ENCODE measurements at places on chromosomes 3 and 15.

- DNase-seq: no peak
Measured at GRCh38 chr3:76969996-76970615, 69.8 kb upstream of the ROBO2 start.

- no peak for DNase-seq
Measured at GRCh38 chr15:96365781-96366525, 35.5 kb downstream of the NR2F2 start.

DNA sequence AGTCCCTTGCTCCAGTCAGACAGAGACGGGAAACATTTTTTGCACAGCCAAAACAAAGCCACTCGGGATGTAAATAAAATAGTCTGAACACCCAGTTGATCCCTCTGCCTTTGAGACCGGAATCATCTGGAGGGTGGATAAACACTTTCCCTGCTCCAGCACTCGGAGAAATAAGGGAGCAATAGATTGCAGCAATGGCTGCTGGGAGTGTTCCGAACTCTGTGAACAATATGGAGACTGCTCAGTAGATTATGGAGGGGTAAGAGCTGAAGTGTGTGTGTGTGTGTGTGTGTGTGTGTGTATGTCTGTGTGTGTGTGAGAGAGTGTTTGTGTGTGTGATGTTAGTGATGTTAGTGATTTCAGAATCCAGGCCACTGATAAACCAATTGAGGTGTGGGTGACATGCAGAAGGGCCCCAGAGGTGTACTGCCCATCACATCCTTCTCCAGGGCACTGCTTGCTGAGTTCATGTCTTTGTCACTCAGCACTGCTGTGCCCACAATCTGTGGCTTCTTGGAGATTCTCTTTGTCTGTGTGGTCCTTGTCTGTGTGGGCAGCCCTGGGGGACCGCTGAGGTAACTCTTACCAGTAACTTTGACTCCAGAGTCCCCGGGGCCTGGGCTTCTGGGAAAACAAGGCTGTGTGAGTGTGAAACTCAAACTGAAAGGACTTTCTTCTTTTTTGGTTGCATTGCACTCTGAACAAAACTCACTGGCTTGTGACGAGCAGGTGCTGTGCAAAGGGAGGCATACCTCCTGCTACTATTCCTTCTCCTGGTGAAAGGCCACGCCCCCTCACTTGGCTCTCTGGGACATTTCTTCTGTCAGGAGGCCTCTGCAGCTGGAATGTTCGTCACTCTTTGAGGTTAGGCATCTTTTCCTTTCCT lies 23.0 kb downstream of the CRYGS start:
- DNase-seq: no peak

DNA sequence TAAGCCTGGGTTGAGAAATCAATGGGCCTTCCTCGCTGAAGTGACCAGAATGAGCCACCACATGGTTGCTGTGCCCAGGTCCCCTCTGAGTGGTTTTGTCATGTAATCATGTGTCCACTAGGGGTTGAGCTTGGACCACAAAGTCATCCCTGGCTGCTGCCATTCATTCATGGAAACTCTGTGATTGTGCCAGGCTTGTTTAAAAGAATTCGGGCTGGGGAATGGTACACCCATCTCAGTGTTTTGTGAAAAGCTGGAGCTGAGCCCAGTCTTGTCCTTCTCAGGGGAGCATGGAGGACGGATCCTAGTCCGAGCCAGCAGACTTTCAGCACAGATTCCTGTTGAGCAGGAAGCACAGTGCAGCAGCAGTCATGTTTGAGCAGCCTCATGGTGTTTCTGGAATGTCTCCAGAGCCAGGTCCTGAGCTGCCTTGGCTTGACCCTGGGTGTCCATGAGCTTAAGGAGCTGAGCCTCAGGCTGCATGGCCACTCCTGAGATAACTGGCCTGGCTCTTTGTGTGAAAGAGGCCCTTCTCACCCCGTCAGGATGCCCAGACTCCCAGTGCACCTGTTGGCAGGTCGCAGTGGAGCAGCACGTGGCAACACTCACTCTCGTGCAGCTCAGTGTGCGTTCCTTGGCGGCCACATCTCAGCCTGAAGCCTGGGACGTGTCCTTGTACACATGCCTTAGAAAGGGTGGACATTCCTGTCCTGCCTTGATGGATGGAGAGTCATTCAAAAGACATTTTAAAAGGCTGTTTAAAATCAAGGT lies 260.3 kb upstream of the TPM1 start:
- DNase-seq: peak; percentile 77

- DNase-seq: no peak
Measured at GRCh38 chr3:176650478-176650877, 546.8 kb downstream of the TBL1XR1 start.

- no peak for DNase-seq
Measured at GRCh38 chr3:188706176-188706575, 465.6 kb upstream of the TPRG1 start.

DNA sequence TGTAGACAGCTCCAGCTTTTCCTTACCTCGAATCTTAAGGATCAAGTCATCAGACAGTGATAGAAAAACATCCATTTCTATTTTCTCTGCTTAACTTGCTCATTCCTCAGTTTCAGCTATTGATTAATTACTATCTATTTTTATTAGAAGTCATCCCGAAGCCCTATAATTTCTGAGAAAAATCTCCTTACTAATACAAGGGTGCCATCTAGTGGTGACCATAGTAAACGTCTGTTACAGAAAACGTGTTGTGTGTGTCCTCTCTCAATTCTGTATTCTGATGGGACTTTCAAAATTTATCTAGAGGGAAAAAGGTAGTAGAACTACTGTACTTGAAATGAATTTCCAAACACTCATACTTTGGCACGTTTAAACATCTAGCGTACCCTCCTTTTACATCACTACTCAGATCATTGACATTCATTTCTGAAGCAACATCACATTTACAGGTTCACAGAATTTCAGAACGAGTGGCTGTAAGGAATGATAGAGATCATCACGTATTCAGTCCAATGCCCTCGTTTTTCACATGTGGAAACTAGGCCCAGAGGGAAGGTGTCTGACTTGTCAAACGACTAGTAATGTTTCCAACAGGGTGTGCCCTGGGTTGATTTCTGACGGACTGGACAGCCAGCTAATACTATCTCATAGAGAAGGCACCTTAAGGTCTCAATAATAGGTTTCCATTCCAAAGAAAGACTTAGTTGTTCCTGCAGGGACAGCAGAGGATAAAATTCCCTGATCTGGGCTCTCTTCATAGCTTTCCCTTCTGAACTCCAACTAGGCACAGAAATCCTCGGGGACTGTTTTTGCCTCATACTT lies 25.6 kb downstream of the HACD2 start:
- DNase-seq: peak; percentile 26

DNA sequence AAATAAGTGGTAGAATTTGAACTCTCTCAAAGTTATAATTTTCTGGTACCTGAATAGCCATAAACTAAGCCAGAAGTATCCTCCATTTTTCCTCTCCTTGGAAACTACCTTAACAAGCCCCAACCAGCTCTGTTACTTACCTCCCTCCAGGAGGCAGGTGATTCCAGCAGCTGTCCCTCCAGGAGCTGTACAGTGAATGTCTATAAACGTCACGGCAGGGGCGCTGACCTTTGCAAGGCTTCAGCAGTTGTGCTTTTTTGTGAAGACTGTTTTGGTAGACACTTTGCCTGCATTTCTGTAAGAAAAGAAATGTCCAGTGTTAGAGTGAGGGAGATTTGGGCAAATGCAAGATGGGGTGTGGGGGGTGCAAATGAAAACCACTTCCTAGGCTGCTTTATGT lies 67.2 kb downstream of the LEO1 start:
- DNase-seq: no peak

DNA sequence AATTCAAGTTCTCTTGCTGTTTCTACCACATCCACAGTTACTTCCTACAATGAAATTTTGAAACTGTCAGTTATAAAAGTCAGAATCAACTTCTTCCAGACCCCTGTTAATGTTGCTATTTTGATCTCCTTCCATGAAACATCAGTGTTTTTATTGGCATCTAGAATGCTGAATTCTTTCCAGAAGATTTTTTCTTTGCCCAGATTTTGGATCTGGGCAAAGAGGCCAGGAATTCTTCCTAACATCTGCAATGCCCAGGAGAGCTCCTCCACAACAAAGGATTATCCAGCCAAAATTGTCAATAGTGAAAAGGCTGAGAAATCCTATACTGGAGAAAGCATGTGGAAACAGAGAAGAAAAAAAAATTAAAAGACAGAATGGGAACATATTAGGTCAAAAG lies 75.5 kb downstream of the SERPINI1 start:
- DNase-seq: no peak

DNA sequence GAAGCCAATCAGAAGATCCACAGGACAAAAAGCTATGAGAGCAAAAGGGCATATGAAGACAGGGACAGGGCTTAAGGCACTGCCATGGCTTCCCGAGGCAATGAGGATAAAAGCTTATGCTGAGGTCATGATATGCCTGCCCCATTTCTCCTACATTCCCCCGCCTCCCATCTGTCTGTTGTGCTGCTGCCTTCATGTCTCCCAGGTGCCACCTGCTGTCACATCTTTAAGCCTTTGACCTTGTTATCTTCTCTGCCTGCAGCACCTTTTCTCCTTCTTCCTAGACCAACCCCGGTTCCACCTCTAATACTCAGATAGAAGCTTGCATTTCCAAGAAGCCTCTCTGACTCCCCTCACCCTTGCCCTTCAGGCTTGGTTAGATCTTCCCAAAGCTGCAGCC lies 213.8 kb downstream of the ARRDC4 start:
- DNase-seq: no peak

DNA sequence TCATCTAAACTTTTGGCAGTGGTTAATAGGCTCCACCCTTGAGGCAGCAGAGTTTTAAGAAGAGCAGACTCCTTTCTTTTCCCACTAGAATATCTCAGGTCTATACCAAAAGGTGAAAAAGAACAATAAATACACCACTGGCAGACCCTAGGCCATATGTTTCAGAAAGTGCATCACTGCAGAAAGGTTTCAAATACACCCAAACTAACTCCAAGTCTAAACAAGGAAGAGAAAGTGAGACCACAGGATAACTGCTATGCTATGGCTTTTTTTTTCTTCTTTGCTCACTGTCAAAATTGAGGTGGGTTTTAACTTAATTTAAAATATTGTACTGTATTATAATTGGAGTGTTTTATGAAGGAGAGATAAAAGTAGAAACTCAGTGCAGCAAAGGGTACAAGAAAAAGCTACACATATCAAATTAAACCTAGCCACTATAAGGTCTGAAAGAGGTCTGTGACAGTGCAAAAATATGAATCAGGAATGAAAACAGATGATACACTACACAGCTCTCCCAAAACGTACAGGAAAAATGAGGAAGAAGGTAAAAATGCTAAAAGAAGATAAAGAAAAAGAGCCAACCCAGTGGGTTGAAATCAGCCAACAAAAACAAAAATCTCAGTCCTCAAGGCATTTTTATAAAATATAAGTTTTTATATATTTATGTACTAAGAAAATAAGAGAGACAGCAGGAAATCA lies 8.4 kb downstream of the SNX4 start:
- no peak for DNase-seq

- DNase-seq: no peak
Measured at GRCh38 chr3:112407888-112408702, 75.1 kb downstream of the CD200 start.

DNA sequence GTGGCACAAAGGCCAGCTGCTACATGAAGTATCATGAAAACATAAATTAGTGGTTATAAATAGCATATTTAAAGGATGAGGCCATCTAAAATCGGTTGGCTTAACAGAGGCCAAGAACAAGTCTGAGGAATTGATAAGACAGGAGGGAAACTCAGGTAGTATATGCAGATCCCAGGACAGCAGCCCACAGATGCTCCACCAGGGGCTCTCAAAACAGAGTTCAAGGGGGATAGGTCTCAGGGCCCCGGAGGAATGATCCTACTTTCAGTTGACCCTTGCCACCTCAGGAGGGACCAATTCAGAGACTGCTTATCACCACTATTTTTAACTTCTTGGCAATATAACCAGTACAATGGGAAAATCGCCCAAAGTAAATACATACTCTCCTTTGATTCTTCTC lies 56.8 kb downstream of the RORA start:
- DNase-seq: no peak

DNA sequence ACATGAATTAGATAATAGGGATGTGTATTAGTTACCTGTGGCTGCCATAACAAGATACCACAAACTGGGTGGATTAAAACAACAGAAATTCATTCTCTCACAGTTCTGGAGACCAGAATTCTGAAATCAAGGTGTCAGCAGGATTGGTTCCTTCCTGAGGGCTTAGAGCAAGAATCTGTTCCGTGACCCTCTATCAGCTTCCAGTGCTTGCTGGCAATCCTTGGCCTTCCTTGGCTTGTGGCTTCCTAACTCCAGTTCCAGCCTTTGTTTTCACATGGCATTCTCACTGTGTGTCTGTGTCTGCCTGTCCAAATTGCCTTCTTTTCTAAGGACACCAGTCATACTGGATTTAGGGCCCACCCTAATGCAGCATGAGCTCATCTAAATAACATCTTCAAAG lies 94.4 kb upstream of the NR2E3 start:
- DNase-seq: no peak

DNA sequence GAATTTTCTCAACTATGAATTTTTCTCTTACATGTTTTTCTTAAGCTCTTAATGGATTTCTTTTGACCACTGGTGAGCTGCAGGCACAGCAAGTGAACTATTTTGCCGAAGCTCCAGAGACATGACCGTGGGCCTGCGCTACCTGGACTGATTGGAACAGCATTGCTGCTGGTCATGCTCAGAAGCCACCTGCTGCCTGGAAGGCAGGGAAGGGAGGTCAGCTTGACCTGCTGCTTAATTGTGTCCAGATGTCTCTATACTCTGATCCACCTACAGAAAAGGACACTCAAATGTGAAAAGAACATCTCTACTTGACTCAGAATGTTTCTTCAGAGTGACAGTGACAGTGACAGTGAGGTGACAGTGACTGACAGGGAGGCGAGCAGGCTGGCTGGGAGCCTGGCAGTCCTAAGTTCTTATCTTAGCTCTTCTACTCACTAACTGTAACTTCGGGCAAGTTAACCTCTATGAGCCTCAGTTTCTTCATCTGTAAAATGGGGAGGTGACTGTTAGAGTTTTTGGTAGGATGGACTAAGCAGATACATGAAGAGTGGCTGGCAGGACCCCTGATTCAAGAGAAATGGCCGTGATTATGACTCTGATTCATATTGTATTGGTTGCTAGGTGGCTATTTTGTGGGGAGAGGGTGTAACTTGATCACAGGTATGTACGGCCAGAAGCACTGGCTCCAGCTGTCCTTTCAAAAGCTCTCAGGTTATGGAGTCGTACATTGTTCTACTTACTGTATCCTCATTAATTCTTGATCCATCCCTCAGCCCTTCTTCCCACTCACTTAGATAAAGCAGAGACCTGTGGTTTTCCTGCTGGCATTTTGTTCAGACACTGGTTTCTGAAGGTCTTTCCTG lies 54.8 kb upstream of the DLG1 start:
- DNase-seq: no peak

GRCh38 chr3:170043506-170043905 lies 5.7 kb downstream of the GPR160 start:
- DNase-seq: no peak

DNA sequence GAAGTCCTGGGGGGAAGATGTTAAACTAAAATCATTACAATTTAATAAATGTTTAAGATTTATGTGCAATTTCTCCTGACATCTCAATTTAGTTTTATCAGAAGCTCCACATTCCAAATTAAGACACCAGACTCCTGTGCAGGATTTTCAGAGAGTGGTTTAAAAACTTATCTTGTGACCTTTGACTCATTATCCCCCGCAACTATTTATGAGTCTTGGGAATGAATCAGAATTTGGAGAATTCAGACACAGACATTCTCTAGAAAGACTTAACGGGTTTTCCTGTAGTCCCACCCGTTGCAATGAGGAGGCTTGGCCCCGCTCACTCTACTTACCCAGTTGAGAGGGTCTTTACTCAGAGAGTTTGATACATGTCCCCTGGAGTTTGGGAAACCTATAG lies 7.1 kb downstream of the OR5K2 start:
- no peak for DNase-seq

GRCh38 chr15:73838831-73839426 lies 34.4 kb upstream of the TBC1D21 start:
- peak; percentile 86 for DNase-seq
